Esophagus mucosa (tissue), 1 donor: ENCODE measurements at places on chromosomes 6 and 20.
A peak's percentile ranks its signal among the peaks of the same experiment; 100 is the strongest.

DNA sequence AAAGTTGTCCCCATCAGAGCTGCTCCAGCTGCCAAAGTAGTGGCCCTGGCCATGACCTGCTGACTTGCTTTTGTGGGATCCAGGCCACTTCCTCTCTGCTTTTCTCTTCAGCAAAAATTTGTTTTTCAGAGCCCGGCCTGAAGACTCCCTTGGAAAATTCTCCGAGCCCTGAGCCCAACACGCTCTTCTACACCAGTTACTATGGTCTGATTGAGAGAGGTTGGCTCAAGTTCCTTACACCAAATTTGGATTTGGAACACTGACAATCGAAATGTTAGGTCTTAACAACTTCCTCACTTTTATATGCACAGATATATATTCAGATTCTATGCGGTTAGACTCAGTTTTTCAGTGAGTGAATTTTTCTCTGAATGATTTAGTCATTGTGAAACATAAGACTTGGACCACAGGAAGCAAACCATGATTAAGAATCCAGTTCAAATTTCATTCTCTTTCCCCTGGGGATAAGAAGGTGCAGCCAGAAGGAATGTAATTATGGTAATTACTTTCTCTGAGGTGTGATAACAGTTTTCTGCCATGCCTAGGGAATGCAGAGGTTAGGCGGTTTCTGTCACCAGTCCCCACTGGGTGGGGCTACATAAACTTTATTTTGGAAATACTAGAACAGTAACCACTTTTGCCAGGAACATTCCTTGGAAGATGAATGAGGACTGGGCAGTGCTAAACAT, 365.2 kb downstream of the SYNE1 start:
- ATAC-seq: no peak

DNA sequence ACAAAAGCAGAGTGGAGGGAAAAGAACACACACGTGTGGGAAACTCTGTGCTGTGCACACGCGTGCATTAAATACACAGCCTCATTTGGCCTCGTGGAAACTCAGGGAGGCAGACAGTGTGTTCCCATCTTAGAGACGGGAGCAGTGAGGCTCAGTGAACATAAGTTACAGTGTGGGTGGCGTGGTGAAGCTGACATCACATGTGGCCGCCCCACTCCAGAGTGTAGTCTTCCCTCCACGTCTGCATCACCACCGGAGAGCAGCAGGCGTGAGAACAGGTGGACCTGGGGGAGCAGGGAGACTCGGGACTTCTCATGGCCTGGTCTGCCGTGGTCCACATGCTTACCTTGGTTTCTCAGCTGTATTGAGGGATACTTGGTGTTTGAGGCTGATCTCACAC, 51.7 kb downstream of the THBS2 start:
- no peak for ATAC-seq

DNA sequence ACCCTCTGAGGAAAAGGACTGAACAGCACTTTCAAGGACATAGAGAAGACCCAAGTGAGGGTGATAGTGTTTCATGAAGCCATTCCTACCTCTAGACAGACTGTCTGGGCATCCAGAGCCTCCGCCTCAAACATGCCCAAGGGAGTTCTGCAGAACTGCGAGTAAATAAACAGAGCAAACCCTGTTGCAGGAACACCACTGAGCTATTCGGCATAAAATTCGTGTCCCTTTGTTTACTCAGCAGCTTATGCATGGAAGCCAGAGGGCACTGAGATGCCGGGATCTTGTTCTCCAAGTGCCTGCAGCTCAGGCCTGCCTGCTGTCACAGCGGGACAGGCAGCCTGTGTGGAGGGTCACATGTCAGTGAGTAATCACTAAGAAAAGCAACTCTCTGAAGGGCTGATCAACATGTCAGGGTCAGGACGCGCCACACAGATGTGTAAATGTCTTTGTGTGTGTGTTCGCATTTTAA, 164.9 kb upstream of the HEY2 start:
- ATAC-seq: peak; percentile 73

GRCh38 chr6:84635081-84635761, 129.2 kb downstream of the TBX18 start:
- no peak for ATAC-seq

GRCh38 chr6:56840467-56841380, 114.2 kb upstream of the BEND6 start:
- no peak for ATAC-seq

GRCh38 chr6:157220485-157220884, 102.8 kb downstream of the TMEM242 start:
- ATAC-seq: no peak

- peak; percentile 41 for ATAC-seq
Measured at GRCh38 chr6:20237677-20238460, 25.6 kb upstream of the MBOAT1 start.

GRCh38 chr6:65771946-65772345, 64.9 kb upstream of the EYS start:
- ATAC-seq: no peak

DNA sequence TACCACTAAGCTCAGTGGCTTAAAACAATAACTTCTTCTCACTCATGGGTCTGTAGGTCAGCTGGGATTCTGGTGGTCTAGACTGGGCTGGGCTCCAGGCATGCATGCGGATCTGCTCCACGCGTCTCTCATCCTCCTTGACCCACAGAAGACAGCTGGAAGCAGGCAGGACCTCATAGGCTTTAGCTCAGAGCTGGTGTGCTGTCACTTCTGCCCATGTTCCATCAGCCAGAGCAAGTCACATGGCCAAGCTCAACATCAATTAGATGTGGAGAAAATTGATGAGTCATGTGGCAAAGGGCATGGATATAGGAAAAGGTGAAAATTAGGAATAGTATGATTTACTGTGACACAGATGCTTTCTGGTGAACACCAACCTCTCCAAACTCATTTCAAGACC, 57.4 kb upstream of the PSMF1 start:
- no peak for ATAC-seq

DNA sequence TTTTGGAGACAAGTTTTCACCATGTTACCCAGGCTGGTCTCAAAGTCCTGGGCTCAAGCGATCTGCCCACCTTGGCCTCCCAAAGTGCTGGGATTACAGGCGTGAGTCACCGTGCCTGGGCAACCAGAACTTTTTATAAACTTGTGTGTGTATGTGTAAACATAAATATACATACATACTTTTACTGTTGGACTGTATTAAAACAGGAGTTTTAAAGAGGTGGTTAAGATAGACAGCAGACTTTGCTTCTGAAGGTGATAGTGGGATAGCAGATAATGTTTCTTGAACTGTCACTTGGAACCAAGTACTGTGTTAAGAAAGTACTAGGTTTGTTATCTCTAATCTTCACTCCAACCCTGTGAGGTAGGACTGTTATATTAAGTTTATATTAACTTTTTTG, 28.6 kb upstream of the MAPK13 start:
- ATAC-seq: no peak

- no peak for ATAC-seq
Measured at GRCh38 chr6:134097114-134097707, 44.8 kb upstream of the SLC2A12 start.

DNA sequence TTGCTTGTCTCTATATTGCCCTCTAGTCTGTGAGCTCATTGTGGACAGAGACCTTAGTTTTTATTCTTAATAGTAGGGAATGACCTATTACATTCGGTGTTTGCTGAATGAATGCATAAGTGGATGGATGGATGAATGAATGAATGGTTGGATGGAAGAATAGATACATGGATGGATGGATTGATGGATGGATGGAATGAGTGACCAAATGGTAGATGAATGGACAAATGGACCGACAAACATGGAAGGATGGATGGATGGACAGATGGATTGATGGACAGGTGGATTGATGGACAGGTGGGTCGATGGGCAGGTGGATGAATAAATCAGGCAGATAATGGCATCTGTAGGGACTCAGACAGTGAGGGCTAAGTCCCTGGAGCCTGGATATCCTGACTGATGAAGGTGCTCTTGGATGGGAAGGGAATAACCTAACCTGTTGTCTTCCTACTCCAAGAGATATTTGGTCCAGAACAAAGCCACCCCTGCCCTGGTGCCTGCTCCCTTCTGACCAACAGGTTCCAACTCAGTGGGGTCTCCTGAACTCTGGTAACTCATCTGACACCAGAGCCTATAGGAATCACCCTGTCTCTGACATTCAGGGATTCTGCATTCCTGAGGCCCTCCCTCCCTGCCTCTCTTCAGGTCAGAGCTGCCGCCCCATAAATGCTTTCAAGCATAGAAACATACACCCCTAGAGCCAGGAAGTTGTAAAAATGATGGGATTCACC, 9.6 kb upstream of the CCN5 start:
- no peak for ATAC-seq

GRCh38 chr6:132227904-132228303, 173.4 kb downstream of the MOXD1 start:
- no peak for ATAC-seq

DNA sequence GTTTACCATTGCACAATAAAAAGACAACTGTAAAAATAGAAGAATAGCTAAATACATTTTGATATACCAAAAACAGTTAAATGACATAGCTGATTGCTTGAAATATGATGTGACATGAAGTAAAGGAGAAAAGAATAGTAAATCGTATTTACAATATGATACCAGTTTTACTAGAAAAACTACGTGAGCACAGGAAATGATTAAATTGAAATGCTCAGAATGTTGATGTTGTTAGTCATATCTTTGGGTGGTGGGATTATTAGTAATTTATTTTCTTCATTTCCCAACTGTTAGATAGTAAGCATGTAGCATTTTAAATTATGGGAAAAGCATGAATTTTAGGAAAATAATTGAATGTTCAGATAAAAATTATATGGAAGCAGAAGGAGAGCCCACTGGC, 268.3 kb upstream of the TAB2 start:
- ATAC-seq: no peak

- no peak for ATAC-seq
Measured at GRCh38 chr6:24898676-24899075, 37.1 kb downstream of the RIPOR2 start.

DNA sequence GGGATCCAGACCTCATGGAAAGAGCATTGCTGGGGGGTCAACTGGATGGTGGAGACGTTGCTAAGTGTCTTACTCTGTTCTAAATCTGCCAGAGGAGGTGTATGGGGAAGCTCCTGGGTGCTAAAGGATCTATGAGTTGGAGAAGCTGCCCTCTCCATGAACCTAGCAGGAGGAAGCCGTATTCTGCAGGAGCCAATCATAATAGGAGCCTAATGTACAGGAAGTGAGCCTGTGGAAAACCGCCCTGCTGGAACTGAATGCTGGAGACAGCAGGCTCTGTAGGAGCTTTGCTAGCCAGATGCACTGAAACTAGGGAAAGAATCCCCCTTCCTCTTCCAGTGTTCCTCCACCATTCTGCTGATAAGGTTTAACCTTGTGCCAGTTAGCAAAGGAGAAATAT, 10.9 kb downstream of the CASP8AP2 start:
- ATAC-seq: peak; percentile 45

GRCh38 chr20:13008761-13009681, at the start of gene SPTLC3:
Gene SPTLC3, plus strand, starts transcription at chr20:13008972. Its CDS starts 296 bp downstream, at chr20:13009268.
- ATAC-seq: peak; percentile 76

DNA sequence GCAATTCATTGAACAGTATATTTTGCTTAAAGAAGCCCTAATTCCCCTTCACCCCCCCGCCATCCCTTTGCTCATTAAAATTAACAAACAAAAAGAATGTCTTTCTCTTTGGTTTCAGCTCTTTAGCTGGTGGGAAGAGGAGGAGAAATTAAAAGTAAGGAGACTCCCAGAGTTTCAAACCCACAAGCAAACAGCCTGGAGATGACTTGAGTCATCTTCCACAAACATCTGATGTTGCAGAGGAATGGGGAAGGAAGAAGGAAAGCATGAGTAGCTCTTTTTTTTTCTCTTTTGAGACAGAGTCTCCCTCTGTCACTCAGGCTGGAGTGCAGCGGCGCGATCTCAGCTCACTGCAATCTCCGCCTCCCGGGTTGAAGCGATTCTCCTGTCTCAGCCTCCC, 189.6 kb downstream of the ADAT2 start:
- no peak for ATAC-seq

DNA sequence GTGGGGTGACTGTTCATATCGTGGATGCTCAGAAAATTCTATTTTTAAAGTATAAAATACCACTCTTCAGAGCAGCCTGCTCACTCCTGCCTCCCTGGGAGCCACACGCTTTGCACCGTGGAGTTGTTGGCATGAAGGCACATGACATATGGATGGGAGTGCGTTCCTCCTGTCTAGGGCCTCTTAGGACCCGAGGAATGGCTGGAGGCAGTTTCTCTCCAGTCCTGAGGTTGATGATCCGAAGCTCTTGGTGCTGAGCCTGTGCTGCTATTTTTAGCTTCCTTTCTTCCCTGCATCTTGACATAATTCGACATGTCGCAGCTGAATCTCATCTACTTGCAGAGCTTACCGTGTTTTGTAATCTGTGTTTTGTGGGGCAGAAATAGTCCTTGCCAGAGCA, 73.9 kb downstream of the PHACTR3 start:
- ATAC-seq: no peak
